Omental fat pad (tissue), 4 donors: ENCODE measurements at places on chromosomes 2 and 18. TPM values are rescaled to one million over a fixed set of nuclear protein-coding genes. Genes with fewer than 3 reads are reported as not detected.

Gene MZT2B
- 52.8 TPM for total RNA-seq

Gene GALR1
- 2.0 TPM for total RNA-seq

Gene ARHGAP25
- total RNA-seq = 15.0 TPM

Gene CTIF
- 57.5 TPM for total RNA-seq

Gene PLGLB2
- 3.3 TPM for total RNA-seq

Gene FRZB
- 4.9 TPM for total RNA-seq
